ENCODE measurements at places on chromosomes 1 and 21. TPM values are rescaled to one million over a fixed set of nuclear protein-coding genes. Genes with fewer than 3 reads are reported as not detected.

- no peak for DNase-seq
Measured at GRCh38 chr1:116095027-116095426, 16.2 kb upstream of the MAB21L3 start.

Gene RASAL2
- total RNA-seq, result 11.3 TPM

GRCh38 chr1:24921412-24921811 lies 8.7 kb downstream of the RUNX3 start:
- DNase-seq, result no peak

GRCh38 chr1:92037400-92037799 lies 7.6 kb downstream of the EPHX4 start:
- no peak for DNase-seq

- no peak for DNase-seq
Measured at GRCh38 chr1:55888685-55889317, 673.6 kb upstream of the USP24 start.

DNA sequence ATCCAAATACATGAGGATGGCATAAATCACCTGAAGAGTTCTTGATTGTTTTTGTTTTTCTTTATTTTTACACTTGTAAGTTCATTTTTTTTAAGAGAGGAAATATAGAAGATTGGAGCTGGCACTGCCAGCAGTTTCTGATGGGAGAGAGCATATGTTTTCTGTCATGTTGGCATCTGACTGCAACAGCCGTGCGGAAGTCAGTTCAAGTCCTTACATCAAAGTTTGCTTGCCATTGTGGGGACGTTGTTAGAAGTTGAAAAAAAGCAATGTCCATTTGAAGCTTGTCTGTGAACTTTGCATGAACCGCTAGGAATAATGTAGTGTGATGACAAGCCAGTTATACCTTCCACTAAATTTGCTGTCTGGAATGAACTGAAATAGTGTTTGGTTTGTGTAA lies 126.5 kb upstream of the USH2A start:
- DNase-seq, result no peak

- DNase-seq, result no peak
Measured at GRCh38 chr1:230210326-230210980, 143.4 kb downstream of the GALNT2 start.

DNA sequence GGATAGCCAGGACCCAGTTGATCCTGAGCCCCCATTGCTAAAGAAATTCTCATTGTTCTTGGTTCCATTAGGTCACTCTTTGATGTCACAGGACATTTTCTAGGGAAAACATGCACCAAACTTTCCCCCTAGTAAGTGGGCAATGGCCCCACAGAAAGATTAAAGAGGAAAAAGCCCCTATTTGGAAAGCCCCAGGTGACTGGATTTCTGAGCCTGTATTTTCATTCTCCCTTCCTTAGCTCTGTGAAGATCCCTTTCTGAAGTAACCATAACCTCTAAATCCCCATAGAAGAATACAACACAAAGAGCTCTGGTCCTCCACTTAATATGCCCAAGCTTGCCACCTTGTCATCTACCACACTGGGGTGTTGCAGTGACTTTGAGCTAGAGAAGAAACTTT lies 232.3 kb upstream of the FGGY start:
- no peak for DNase-seq

GRCh38 chr1:240616018-240616417 lies 4.1 kb upstream of the GREM2 start:
- no peak for DNase-seq

Gene TMEM53
- 9.3 TPM for total RNA-seq

DNA sequence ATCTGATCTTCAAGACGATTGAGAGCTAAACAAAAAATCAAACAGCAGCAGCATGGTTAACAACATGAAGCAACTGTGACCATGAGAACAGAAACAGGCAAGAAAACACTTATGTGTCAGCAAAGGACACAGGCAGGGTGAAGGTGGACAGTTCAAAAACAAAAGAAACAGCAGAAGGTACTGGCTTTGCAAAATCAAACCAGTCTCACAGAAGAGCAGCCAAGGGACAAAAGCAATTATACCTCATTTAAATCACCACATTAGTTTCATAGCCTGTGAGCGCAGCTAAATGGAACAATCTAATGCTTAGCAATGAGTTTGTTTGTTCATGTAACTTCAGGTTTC lies 59.1 kb downstream of the CAPN2 start:
- DNase-seq, result no peak

- DNase-seq, result no peak
Measured at GRCh38 chr1:55425310-55425930, 210.3 kb upstream of the USP24 start.

Measured in PC-3 (cell line).